ENCODE measurements at places on chromosomes 1 and 21. TPM values are rescaled to one million over a fixed set of nuclear protein-coding genes. Genes with fewer than 3 reads are reported as not detected.

The C1orf105 gene
- total RNA-seq: 0.85 TPM

The MTFR1L gene
- 48.1 TPM for total RNA-seq

The TAS1R1 gene
- total RNA-seq: not detected

The ESRRG gene
- 3.8 TPM for total RNA-seq

The MIXL1 gene
- 2.4 TPM for total RNA-seq

The GPR37L1 gene
- total RNA-seq: not detected

The OR6K3 gene
- total RNA-seq: not detected

The GPR52 gene
- 0.67 TPM for total RNA-seq

The SMIM1 gene
- total RNA-seq: 2.1 TPM

The BSND gene
- total RNA-seq: not detected

The BARHL2 gene
- not detected for total RNA-seq

The FCRL4 gene
- total RNA-seq: not detected

The CD1B gene
- total RNA-seq: not detected

The TSACC gene
- not detected for total RNA-seq

The NOS1AP gene
- total RNA-seq: 19.8 TPM

The AUNIP gene
- 3.3 TPM for total RNA-seq

The ATP1A4 gene
- total RNA-seq: not detected

The RIPK4 gene
- 9.6 TPM for total RNA-seq
